AG04449 (cell line): ENCODE measurements at places on chromosomes 11 and 22.

DNA sequence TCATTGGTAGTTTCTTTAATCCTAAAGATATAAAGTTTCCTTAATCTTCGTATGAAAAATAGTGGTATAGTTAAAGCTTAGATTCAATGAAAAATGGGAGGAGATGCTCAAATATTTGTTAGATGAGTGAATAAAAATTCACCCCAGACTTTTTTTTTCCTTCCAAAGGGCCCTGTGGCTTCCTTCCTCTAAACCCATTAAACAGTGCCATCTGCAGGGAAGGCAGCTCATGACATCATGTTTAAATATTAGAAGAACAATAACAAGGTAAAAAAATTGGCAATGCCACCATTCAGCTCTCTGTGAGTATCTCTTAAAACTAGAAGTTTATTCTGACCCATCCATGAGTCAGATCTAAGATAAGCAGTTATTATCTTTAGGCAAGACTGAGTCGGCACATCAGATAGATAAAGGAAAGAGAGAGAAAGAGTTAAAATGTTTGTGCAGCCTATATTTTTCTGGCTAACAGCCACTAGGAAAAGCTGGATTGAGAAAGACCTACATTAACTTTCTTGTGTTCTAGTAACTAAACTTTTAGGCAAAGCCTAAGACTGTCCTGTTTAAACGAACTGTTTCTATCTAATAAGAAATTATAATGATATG, 19.1 kb upstream of the OOSP1 start:
- no peak for DNase-seq

GRCh38 chr22:50470491-50470890, 4.3 kb downstream of the SBF1 start:
- DNase-seq: no peak

DNA sequence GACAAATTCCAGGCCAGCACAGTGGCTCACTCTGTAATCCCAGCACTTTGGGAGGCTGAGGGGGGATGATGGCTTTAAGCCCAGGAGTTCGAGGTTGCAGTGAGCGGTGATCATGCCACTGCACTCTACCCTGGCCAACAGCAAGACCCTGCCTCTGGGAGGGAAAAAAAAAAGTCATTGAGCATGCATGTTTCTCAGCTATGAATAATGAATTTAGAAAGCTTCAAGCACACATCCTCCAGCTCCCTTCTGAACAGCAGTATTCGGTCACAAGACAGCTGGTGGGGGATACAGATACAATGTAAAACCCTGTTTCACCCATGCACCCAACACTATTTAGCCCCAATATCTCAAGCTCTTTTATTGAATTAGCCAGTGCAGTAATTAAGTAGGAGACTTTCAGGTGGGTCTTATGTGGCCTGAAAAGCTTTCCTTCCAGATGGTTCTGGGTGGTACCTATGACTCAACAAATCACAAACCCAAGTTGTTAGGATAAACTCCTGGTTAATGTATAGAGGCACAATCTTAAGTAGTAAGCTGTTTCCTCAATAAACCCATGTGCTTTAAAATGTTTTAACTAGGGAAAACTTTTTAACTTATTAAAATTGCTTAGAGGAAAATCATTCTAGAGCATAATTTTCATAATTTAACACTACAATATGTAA, 13.4 kb downstream of the PRDM10 start:
- no peak for DNase-seq

GRCh38 chr22:41429232-41429950, 17.2 kb downstream of the TOB2 start:
- no peak for DNase-seq

DNA sequence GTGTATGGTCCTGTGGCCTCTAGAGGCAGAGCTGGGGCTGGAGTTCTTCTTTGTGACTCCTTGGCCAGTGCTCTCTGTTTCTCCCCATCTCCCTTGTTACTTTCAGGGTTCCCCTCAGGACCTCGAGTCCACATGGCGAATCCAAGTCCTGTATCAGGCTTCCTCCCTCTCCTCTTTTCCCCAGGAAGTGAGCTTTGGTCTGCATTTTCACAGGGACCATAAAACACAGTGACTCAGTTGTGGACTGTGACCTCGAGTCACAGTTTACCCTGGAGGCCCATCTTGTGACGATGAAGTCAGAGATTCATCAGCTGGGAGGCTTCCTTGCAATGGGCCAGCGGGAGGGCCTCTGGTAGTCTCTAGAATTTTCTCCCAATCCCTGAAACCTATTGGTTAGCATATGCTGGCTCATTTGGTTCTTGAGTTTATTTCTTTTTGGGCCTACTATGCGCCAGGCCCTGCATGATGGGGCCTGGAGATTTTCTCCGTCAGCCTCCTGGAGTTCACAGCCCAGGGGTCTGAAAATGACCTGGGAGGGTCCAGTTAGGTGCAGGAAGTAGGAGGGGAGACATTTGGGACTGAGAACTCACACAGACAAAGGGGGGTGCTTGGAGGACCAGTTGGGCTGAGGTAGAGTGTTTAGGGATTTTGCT, 100.8 kb downstream of the KIAA1671 start:
- no peak for DNase-seq

GRCh38 chr11:119284344-119285157, 32.4 kb downstream of the MCAM start:
- no peak for DNase-seq

- no peak for DNase-seq
These were observed 38.3 kb upstream of the PTPRJ start for GRCh38 chr11:47941907-47942558.

DNA sequence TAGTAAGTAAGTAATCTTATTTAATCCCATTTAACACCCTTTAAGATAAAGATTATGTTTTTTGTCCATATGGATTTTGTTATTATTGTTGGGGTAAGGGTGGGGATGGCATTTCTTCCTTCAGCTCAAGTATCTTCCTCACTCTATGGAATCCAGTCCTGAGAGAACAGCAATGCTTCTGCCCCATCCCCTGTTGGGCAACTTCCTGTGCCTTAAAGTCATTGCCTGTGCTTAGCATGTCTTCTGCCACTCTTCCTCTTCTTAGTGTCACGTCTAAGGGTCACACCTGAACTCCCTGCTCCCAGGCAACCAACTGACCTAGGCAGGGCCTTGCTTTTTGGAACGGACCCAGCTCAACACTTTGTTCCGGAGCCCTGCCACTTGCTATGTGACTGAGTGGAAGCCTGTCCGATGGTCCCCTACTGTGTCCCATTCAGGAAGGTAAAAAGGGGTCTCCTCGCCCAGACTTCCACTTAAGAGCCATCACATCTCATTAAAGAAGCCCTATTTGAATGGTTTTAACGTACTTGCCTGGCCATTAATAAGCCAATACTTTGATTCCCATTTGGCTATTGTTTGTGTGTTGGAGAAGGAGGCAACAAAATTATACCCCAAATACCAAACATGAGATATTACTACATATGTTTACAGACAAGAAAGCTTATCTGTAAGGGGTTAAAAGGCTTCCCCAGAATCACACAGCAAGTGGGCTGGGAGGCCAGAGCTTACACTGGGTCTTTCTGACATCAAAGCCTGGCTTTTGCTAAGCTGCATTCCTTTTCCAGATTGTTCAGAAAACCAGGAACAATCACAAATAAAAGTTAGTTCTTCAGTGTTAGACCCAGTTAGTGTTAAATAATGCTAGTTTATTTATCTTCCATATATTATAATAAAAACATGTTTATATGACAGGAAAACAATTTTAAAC, 59.2 kb downstream of the RAB38 start:
- DNase-seq: no peak

DNA sequence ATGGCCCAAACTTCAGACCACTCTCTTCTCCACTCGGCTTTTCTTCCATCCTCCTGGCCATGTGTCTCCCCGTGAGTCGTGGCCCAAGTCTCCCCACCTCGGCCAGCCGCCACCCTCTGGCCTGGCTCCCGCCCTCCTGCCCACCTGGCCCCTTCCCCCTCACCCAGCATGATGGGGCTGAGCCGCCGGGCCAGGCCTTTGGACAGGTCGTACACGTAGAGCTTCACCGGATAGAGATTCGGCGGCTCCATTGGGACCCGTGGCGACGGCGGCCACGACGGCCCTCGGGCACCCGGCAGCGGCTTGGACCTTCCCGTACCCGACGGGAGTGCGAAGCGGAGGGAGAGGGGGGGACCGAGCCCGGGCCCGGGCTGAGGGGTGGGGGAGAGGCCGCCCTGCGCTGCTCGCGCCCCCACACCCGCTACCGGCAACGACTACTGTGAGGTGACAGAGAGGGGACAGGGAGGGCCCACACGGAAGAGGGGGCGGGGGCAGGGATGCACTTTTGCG, at the start of gene DESI1:
DESI1 (minus strand) TSS at position 455 of the 510 bp plus-strand sequence; CDS start at position 251, 204 bp downstream.
- DNase-seq: no peak
